Naive thymus-derived CD8-positive, alpha-beta T cell (primary cell): ENCODE measurements at places on chromosomes 12 and 14. TPM values are rescaled to one million over a fixed set of nuclear protein-coding genes. Genes with fewer than 3 reads are reported as not detected.

Gene RFX4
- total RNA-seq, result not detected

Gene RPGRIP1
- not detected for total RNA-seq

Gene CLEC1A
- total RNA-seq, result not detected

Gene NRXN3
- total RNA-seq, result not detected

Gene DCD
- total RNA-seq, result not detected

Gene PTPN6
- total RNA-seq, result 235 TPM

Gene GALNT16
- not detected for total RNA-seq

- H3K4me1 ChIP-seq, result no peaks in the 10 kb centered on the region
- peaks cover 3% of the 10 kb centered on the region for H3K36me3 ChIP-seq
- H3K4me3 ChIP-seq, result no peak overlapping the region
- no peaks in the 10 kb centered on the region for H3K27me3 ChIP-seq
- no peak overlapping the region for H3K27ac ChIP-seq
- DNase-seq, result no peak
These were observed 79.3 kb upstream of the C12orf71 start for GRCh38 chr12:27161458-27162228.

- no peak overlapping the region for H3K4me3 ChIP-seq
- H3K27ac ChIP-seq, result no peak overlapping the region
- H3K36me3 ChIP-seq, result peaks cover 4% of the 10 kb centered on the region
- H3K27me3 ChIP-seq, result peaks cover 12% of the 10 kb centered on the region
These were observed 185.1 kb upstream of the CDKN3 start for GRCh38 chr14:54211551-54212308.

GRCh38 chr14:104366931-104367865 lies 212.4 kb upstream of the C14orf180 start:
- DNase-seq, result no peak
- no peaks in the 10 kb centered on the region for H3K36me3 ChIP-seq
- H3K4me1 ChIP-seq, result no peaks in the 10 kb centered on the region
- no peak overlapping the region for H3K27ac ChIP-seq
- no peak overlapping the region for H3K4me3 ChIP-seq
- H3K27me3 ChIP-seq, result no peaks in the 10 kb centered on the region

GRCh38 chr12:63103494-63104131 lies 47.4 kb downstream of the AVPR1A start:
- no peaks in the 10 kb centered on the region for H3K36me3 ChIP-seq
- H3K4me3 ChIP-seq, result no peak overlapping the region
- H3K27me3 ChIP-seq, result no peaks in the 10 kb centered on the region
- no peak for DNase-seq

DNA sequence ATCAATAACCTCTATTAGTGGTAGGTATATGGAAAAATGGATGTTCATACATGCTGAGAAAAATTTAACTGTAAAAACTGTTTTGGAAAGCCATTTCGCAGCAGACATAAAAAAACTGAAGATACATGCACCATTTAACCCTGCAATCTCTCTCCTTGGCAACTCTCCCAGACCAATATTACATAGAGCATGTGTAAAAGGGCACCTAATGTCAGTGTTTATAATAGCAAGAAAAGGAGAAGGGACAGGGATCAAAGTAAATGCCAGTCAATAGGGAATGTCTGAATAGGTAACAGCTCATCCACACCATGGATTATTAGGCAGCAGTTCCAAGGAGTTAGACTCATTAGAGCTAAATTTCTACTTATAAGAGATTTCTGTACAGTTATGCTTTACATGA lies 77.2 kb downstream of the BTG1 start:
- no peak overlapping the region for H3K27ac ChIP-seq
- H3K4me3 ChIP-seq, result no peak overlapping the region
- no peaks in the 10 kb centered on the region for H3K27me3 ChIP-seq
- no peak for DNase-seq
- H3K4me1 ChIP-seq, result peaks cover 41% of the 10 kb centered on the region

GRCh38 chr12:119594399-119594730 lies 791 bp downstream of the TMEM233 start:
- H3K4me1 ChIP-seq, result peaks cover 7% of the 10 kb centered on the region
- peaks cover 66% of the 10 kb centered on the region for H3K27me3 ChIP-seq
- H3K4me3 ChIP-seq, result no peak overlapping the region

GRCh38 chr14:104929268-104930230 lies 4.9 kb downstream of the PLD4 start:
- H3K36me3 ChIP-seq, result no peaks in the 10 kb centered on the region
- peaks cover 6% of the 10 kb centered on the region for H3K4me1 ChIP-seq
- H3K27me3 ChIP-seq, result peaks cover 8% of the 10 kb centered on the region
- no peak overlapping the region for H3K27ac ChIP-seq

GRCh38 chr12:96193725-96194575 lies at the start of gene ELK3:
Gene ELK3 (plus strand): TSS chr12:96194375.
- H3K27ac ChIP-seq, result peak within 1 kb of the TSS; percentile 98
- H3K4me1 ChIP-seq, result peaks cover 54% of the 10 kb centered on the region
- no peaks in the 10 kb centered on the region for H3K27me3 ChIP-seq

DNA sequence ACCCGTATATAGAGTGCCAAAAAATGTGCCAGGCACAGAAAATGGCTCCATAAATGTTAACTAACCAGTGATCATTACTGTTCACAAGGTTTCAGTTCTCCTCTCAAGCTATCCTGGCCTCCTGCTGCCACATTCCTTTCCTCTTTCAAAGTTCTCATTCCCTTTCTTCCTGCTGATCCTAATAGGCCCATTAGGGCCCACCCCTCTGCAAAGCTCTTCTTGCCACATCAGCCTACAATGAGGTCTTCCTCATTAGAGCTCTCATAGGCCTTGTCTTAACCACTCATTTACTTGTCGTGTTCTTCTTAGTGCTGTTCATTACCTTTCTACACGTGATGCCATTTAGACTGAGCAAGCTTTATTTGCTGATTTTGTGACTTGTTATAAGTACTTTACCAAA lies 40.5 kb downstream of the RPS29 start:
- no peak for DNase-seq
- H3K27me3 ChIP-seq, result no peaks in the 10 kb centered on the region
- no peak overlapping the region for H3K4me3 ChIP-seq
- no peak overlapping the region for H3K27ac ChIP-seq

GRCh38 chr12:128823216-128823915 lies 392 bp downstream of the SLC15A4 start:
- H3K4me3 ChIP-seq, result peak overlapping the region; percentile 85
- H3K27ac ChIP-seq, result peak overlapping the region; percentile 83
- H3K4me1 ChIP-seq, result peaks cover 18% of the 10 kb centered on the region
- no peak for DNase-seq
- H3K36me3 ChIP-seq, result peaks cover 3% of the 10 kb centered on the region
- H3K27me3 ChIP-seq, result no peaks in the 10 kb centered on the region

- H3K4me3 ChIP-seq, result no peak overlapping the region
- H3K4me1 ChIP-seq, result no peaks in the 10 kb centered on the region
- no peak overlapping the region for H3K27ac ChIP-seq
These were observed 23.3 kb downstream of the SNRPF start for GRCh38 chr12:95882080-95882479.
